ENCODE measurements at places on chromosomes 16 and 17.

DNA sequence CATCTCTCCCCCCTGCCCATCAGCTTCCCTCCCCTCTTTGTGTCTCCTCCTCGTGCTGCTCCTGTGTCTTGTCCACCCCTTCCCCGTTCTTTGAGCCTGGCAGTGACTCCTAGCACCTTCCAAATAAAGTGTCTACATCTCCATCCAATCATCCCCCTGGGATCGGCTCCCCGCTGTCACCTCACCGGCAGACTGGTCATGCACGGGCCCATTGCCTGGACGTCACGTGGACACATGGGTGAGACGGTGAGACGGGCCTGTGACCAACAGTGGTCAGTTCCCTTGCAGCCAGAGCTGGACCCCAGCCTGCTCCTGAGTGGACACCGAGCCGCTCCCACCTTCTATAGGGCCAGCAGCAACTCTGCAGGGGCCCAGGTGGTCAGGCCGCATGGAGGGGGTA, 46.4 kb downstream of the COTL1 start:
- no peak for DNase-seq

GRCh38 chr16:14485121-14485551, 144.9 kb downstream of the PARN start:
- DNase-seq, result no peak

- no peak for DNase-seq
Measured at GRCh38 chr17:335691-336090, 16.9 kb downstream of the RPH3AL start.

- no peak for DNase-seq
Measured at GRCh38 chr17:9968881-9969280, 63.8 kb upstream of the RCVRN start.

GRCh38 chr17:43576563-43577229, 30.6 kb upstream of the ETV4 start:
- DNase-seq, result peak; percentile 54

- DNase-seq, result no peak
Measured at GRCh38 chr17:61647047-61647446, 56.0 kb upstream of the NACA2 start.

GRCh38 chr17:29005936-29006511, at the start of gene SEZ6:
TSS of gene SEZ6 (minus strand) at chr17:29006033. CDS start at chr17:29005869, 164 bp downstream.
- peak; percentile 31 for DNase-seq

GRCh38 chr16:87392821-87393679, 914 bp downstream of the MAP1LC3B start:
- DNase-seq, result no peak

- DNase-seq, result no peak
Measured at GRCh38 chr17:6386041-6386630, 48.8 kb downstream of the AIPL1 start.

GRCh38 chr16:67015313-67015731, 13.6 kb upstream of the CBFB start:
- no peak for DNase-seq

DNA sequence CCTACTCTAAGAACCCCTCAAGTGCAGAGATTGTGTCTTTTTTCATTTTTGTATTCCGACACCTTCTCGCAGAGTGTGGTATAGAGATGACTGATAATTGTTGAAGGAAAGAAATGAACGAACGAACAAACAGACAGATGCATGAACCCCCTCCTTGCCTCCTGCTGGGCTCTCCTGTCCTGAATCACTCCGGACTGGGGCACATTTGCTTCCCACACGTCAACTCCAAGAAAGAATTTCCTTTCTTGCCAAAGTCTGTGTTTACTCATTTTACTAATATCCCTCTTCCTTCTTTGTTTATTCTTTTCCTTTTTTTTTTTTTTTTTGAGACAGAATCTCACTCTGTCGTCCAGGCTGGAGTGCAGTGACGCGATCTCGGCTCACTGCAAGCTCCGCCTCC, 37.5 kb upstream of the BHLHA9 start:
- no peak for DNase-seq

- DNase-seq, result no peak
Measured at GRCh38 chr16:24825696-24826095, 20.1 kb upstream of the SLC5A11 start.

DNA sequence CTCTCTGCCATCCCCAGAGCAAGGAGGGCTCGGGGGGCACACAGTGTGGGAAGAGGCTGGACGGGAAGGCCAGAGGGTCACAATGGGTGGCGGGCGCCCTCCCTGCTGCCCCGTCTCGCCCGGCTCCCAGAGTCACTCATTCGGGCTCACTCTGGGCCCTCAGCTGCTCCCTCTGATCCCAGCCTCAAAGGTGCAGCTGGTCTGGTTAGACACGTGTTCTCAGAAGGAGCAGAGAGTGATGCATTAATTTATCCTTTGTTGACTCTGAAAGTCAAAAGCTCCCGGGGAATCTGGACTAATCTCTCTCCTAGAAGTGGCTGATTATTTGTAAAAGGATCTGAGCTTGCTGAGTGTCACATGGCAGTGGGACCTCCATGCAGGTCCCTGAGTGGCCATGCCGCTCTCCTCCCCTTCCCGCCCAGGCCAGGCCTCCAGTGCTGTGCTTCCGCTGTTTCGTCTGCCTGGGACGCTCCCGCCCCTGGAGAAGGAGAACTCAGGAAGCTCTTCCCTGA, 87.5 kb downstream of the SEC14L1 start:
- DNase-seq, result no peak

DNA sequence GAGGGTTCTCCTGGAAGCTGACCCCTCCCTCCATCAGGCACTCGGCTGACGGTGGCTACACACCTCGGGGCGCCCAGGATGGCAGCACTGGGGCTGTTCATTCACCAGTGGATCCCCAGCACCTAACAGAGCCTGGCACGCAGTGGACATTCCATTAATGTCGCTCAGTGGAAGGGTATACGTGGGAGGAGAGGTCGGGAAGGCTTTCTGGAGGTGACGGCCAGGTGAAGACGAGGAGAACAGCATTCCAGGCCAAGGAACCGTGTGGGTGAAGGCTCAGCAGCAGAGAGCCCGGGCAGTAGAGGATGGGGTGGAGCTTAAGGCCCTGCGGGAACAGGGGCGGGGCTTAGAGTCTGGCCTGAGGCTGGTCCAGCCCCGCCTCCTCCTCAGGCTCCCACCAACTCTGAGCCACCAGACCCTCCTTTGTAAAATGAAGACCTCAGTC, 2.5 kb upstream of the HS3ST6 start:
- no peak for DNase-seq

- no peak for DNase-seq
Measured at GRCh38 chr17:692116-692515, 22.5 kb downstream of the VPS53 start.

DNA sequence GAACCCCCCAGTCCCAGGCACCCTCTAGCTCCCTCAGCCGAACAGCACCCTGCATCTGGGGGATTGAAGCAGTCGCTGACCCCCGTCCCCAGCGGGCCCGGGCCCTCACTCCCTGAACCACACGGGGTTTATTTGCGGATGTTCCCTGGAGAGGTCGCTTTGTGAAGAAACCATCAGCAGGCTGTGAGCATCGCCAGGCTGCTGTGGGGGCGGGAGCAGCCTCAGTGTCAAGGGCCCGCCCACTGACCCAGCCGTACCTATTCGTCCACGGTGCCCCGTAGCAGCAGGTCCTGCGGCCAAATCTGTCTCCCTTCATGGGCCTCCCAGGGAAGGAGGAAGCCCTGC, 6.4 kb upstream of the RAB40C start:
- DNase-seq, result no peak

DNA sequence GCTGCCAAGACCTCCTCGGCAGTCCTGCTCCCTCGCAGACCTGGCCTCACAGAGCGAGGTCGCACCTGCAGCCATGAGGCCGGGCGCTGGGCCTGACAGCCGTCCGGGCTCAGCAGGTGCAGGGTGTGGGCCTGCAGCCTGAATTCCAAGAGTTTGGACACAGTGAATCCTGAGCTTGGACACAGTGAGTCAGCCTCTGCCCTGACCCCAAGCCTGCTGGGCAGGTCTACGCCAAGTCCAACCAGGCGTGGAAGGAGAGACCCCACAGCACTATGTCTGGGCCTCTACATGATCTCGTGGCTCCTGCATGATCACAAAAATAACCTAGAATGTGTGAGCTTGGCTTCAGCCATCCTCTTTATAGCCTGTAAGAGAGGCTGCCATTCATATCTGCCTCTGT, 121.0 kb downstream of the C16orf95 start:
- no peak for DNase-seq

GRCh38 chr16:87380881-87381280, 2.7 kb downstream of the FBXO31 start:
- DNase-seq, result no peak
